ENCODE measurements at places on chromosomes 7 and 10.

GRCh38 chr10:119233123-119233820, 25.9 kb downstream of the GRK5 start:
- DNase-seq: no peak

DNA sequence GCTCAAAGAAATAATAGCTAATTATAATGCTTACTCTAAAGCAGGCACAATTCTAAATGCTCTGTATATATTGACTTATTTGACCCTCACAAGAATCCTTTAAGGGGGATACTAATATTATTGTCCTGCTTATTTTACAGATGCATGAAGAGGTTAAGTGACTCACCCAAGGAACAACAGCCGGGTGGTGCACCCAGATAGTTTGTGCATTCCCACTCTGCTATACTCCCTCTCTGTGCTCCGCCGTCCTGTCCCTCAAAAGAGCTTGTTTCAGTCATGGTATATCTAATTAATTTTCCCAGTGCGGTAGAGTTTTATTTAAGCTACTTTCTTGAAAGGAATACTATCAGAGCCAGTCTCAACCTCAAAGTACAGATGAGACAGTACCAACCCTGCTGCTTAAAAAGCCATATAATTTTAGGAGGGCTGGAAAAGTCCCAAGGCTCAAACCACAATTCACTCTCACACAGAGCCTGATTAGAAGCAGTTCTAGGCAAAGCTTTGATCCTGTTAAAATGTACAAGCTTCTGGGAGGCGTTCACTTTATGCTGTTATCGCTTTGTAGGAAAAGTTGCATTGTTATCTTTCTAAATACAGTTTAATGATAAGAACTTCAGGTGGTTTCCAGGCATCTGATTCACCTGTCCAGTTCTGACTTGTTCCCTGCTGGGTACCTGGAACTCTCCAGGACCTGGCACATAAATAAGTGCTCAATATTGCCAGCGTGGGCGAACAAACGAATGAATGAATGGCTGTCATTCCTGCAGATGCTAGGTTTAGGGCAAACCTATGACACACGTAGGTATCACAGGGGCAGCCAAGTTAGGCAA, 261.5 kb upstream of the KLF14 start:
- DNase-seq: no peak

- no peak for DNase-seq
Measured at GRCh38 chr7:95509199-95509598, 23.5 kb downstream of the ASB4 start.

DNA sequence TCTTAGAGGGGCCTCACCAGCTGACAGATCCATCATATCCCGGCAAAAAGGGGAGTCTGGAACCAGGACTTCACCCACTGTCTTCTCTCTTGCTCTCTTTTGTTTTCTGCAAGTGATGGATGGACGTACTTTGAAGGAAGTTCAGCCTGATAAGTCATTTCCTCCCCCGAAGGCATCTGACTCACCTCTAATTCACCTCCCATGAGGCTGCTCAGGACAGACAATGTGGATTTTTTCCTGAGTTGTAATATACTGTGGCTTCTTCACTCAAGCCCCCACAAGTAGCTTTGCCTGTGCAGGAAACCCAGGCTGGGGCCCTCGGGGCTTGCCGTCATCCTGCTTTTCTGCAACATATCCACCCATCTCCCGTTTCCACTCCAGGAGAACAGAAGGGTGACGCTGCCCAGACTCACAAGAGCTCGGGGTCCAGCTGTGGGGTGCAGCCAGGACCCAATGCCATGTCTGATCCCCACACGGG, 70.4 kb downstream of the ASB13 start:
- no peak for DNase-seq

- DNase-seq: no peak
Measured at GRCh38 chr10:114577133-114577532, 80.9 kb downstream of the ABLIM1 start.

Measured in stimulated activated CD8-positive, alpha-beta memory T cell treated with anti-CD3 and anti-CD28 coated beads, Interleukin-4, amount 100 ng/mL, for 1 hour (primary cell).